Activated CD8-positive, alpha-beta T cell treated with anti-CD3 and anti-CD28 coated beads for 36 hours (primary cell): ENCODE measurements at places on chromosomes 7 and 10. TPM values are rescaled to one million over a fixed set of nuclear protein-coding genes. Genes with fewer than 3 reads are reported as not detected.
A peak's percentile ranks its signal among the peaks of the same experiment; 100 is the strongest.

The GRM3 gene
- total RNA-seq: not detected

DNA sequence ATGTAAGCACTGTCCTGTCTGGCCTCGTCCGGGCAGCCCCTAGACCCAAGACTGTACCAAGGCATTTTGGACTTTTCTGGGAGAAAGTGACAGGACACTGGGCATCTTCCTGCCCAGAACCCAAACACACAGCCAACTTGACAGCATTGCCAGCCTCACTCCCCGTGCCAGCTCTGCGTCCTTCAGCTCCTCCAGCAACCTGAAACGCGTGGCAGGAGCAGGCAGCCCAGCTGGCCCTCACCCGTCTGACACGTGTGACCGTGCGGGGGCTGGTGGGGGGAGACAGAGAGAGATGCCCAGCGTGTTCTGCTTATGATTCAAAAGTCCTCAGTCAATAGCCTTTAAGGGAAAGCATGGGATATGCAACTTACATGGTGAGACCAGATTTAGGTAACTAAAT lies 50.3 kb upstream of the SLC29A3 start:
- H3K36me3 ChIP-seq: no peaks in the 10 kb centered on the region
- H3K27me3 ChIP-seq: peaks cover 1% of the 10 kb centered on the region
- no peak for DNase-seq
- H3K27ac ChIP-seq: no peak overlapping the region

DNA sequence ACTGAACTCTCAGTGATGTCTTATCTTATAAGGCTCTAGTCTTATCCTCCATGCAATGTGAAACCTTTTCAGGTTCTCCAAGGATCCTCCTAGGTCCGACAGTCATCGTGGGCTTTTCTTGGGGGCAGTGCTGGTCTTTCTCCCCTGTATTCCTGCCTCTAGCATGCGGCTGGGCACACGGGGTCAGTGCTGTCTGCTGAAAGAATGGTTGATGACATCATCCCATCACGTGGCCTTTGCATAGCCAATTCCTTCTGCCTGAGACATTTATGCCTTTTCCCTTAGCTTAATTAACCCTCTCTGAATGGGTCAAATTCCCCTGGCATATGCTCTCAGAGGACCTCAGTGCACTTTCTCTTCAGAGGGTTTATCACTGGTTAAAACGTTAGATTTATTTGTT lies 27.0 kb upstream of the KCNK18 start:
- no peak overlapping the region for H3K27ac ChIP-seq
- peaks cover 66% of the 10 kb centered on the region for H3K27me3 ChIP-seq
- H3K4me3 ChIP-seq: no peak overlapping the region
- H3K4me1 ChIP-seq: peaks cover 36% of the 10 kb centered on the region
- H3K36me3 ChIP-seq: no peaks in the 10 kb centered on the region

GRCh38 chr10:47057471-47057870 lies 146.2 kb downstream of the PTPN20 start:
- H3K4me1 ChIP-seq: peaks cover 3% of the 10 kb centered on the region
- no peak for DNase-seq
- H3K27me3 ChIP-seq: no peaks in the 10 kb centered on the region
- no peaks in the 10 kb centered on the region for H3K36me3 ChIP-seq
- H3K4me3 ChIP-seq: no peak overlapping the region

DNA sequence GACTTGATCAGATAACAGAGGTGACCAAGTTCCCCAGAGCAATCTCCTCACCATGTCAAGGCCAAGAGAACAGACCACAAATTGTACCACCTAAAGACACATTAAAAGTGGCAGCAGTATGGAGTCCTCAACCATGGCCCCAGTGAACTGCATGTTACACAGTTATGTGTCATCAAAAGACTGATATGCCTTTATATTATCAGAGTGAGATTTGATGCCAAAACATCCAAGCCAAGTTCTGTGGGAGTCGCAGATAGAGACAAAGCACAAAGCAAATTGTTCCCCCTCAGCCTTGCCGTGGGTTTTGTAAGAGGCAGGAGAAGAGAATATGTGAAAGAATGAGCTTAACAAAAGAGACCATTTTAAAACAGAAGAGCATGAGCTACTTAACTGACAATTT lies 39.2 kb upstream of the TES start:
- H3K36me3 ChIP-seq: no peaks in the 10 kb centered on the region
- no peak for DNase-seq
- H3K4me1 ChIP-seq: peaks cover 8% of the 10 kb centered on the region
- H3K27me3 ChIP-seq: peaks cover 3% of the 10 kb centered on the region
- H3K27ac ChIP-seq: no peak overlapping the region

DNA sequence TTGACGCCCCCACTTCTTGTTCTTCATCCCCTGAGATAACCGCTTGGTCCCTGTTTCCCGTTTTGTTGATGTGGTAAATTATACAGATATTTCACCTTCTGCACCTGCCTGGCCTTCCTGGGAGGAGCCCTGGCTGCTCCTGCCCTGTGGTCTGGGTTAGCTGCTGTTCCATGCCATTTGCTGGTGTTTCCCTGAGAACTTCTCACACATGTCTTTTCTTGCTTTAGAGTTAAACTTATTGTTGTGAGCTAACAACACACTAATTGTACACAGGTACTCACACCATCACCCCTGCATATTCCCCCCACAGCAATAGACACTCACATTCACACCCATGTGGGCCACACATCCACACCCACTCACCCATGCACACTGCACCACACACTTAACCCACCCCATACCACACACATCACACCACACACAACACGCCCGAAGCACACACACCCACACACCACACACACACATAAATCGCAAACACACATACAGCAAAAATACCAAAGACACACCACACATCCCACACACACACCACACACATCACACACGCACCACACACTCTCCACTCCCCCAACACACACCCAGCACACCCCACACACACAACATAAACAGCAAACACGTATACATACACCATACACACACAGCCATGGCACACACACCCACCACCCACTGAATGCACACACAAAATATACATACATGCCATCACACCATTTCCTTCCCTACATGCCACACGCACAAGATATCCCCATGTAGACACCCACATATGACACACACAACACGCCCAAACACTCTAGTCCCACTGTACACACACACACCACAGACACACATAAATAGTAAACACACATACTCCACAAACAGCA lies 19.4 kb upstream of the ANTXRL start:
- DNase-seq: peak; percentile 17
- no peaks in the 10 kb centered on the region for H3K36me3 ChIP-seq
- H3K4me1 ChIP-seq: peaks cover 40% of the 10 kb centered on the region

DNA sequence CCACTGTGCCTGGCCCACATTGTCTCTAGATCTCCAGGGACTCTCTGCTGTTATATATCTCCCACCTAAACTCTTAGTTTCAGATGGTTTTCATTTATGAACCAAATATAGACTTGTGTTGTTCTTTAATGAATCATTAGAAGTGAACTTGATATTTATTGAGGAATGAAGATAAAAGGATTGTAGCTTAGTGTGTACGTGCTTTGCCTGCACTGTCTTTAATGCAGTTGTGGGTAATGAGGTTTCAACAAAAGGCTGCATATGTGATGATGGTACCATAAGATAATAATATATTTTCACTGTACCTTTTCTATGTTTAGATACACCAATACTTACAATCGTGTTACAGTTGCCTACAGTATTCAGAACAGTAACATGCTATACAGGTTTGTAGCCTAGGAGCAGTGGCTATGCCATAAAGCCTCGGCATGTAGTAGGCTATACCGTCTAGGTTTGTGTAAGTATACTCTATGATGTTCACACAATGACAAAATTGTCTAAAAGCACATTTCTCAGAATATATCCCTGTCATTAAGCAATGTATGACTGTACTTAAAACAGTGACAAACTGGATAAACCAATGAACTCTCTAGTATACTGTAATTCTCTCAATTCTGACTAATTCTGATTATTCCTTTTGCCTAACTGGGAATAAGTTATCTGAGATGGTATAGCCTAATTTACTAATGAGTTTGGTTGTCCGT lies 25.2 kb downstream of the VCL start:
- no peak for DNase-seq
- no peaks in the 10 kb centered on the region for H3K27me3 ChIP-seq
- H3K27ac ChIP-seq: no peak overlapping the region
- no peaks in the 10 kb centered on the region for H3K36me3 ChIP-seq

GRCh38 chr7:80253237-80253636 lies 118.6 kb downstream of the GNAI1 start:
- peaks cover 2% of the 10 kb centered on the region for H3K27me3 ChIP-seq
- H3K36me3 ChIP-seq: no peaks in the 10 kb centered on the region
- no peak for DNase-seq
